ENCODE measurements at places on chromosomes 4 and X. TPM values are rescaled to one million over a fixed set of nuclear protein-coding genes. Genes with fewer than 3 reads are reported as not detected.

MED28 gene
- total RNA-seq, result 12.8 TPM

AMTN gene
- 0.09 TPM for total RNA-seq

NDNF gene
- not detected for total RNA-seq

CXCL1 gene
- total RNA-seq, result 33.4 TPM

EDA2R gene
- total RNA-seq, result 6.3 TPM

SLC7A11 gene
- 89.4 TPM for total RNA-seq

TCEAL4 gene
- total RNA-seq, result 41.6 TPM

PAGE2 gene
- not detected for total RNA-seq

CLNK gene
- not detected for total RNA-seq

LUZP4 gene
- not detected for total RNA-seq

SUV39H1 gene
- 5.8 TPM for total RNA-seq

TRIM61 gene
- 0.19 TPM for total RNA-seq

PLAC8 gene
- total RNA-seq, result 0.09 TPM

AFM gene
- not detected for total RNA-seq

SRPX2 gene
- 95.5 TPM for total RNA-seq

SLC6A8 gene
- 7.9 TPM for total RNA-seq

SLC9B1 gene
- 0.47 TPM for total RNA-seq

PCYT1B gene
- under 0.01 TPM for total RNA-seq

XAGE2 gene
- not detected for total RNA-seq

LDB2 gene
- 441 TPM for total RNA-seq

ADD1 gene
- 143 TPM for total RNA-seq

DDIT4L gene
- total RNA-seq, result 5.4 TPM

PNMA3 gene
- total RNA-seq, result not detected

PDGFC gene
- total RNA-seq, result 8.2 TPM

RNF175 gene
- total RNA-seq, result not detected

SGMS2 gene
- 37.9 TPM for total RNA-seq

HEPH gene
- 0.47 TPM for total RNA-seq

HPGD gene
- 0.19 TPM for total RNA-seq

ASB12 gene
- not detected for total RNA-seq

SLIT2 gene
- 36.4 TPM for total RNA-seq

HDX gene
- 5.5 TPM for total RNA-seq

MAGED2 gene
- 221 TPM for total RNA-seq

HTATSF1 gene
- 25.5 TPM for total RNA-seq

EDA gene
- total RNA-seq, result 2.4 TPM

USP17L24 gene
- not detected for total RNA-seq

DRP2 gene
- 0.47 TPM for total RNA-seq

C4orf50 gene
- not detected for total RNA-seq

CFAP299 gene
- 0.09 TPM for total RNA-seq

JAKMIP1 gene
- not detected for total RNA-seq

RTL5 gene
- 0.09 TPM for total RNA-seq

RBM46 gene
- not detected for total RNA-seq

CFP gene
- 0.81 TPM for total RNA-seq

XG gene
- total RNA-seq, result 0.09 TPM

CDKL2 gene
- total RNA-seq, result under 0.01 TPM

RAB33B gene
- 17.3 TPM for total RNA-seq

AP1AR gene
- 32.7 TPM for total RNA-seq

MAGEB10 gene
- total RNA-seq, result not detected

NXF2B gene
- total RNA-seq, result not detected
